ENCODE measurements at places on chromosomes 16 and 17. TPM values are rescaled to one million over a fixed set of nuclear protein-coding genes. Genes with fewer than 3 reads are reported as not detected.

PLEKHH3 gene
- 0.57 TPM for total RNA-seq

GRAPL gene
- 5.3 TPM for total RNA-seq

CHST4 gene
- total RNA-seq = not detected

DNA sequence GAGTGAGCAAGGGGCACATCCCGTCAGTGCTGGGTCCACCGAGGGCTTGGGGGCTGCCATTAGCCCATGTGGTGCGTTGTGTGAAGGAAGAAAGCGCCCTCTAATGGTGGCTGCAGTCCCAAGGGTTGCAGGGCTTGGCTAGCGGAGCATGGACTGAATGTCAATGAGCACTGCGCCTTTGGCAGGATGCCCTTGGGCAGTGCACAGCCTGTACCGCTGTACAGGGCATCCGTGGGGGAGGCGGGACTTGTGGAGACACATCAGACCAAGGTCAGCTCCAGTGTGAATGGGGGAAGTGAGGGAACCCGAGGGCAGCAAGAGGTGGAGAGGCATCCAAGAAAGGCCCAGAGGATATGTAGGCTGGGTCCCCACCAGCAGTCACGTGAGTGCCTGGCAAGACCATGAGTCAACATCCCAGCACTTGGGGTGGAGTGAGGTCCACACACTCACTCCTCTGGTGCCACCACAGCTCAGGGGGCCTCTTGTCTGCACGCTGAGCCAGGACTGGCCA, 75.5 kb upstream of the MED9 start:
- DNase-seq = no peak
- no peak overlapping the region for H3K27ac ChIP-seq
- H3K4me3 ChIP-seq = no peak overlapping the region
- no peaks in the 10 kb centered on the region for H3K36me3 ChIP-seq
- H3K27me3 ChIP-seq = peaks cover 8% of the 10 kb centered on the region

GRCh38 chr16:60727851-60728250, 1308.4 kb downstream of the CDH8 start:
- no peaks in the 10 kb centered on the region for H3K27me3 ChIP-seq
- no peak overlapping the region for H3K27ac ChIP-seq
- DNase-seq = no peak
- no peaks in the 10 kb centered on the region for H3K4me1 ChIP-seq
- no peaks in the 10 kb centered on the region for H3K36me3 ChIP-seq
- H3K4me3 ChIP-seq = no peak overlapping the region

- H3K27ac ChIP-seq = no peak overlapping the region
- no peak overlapping the region for H3K4me3 ChIP-seq
Measured at GRCh38 chr16:89593841-89594240, 18.3 kb downstream of the CPNE7 start.

Data from activated T-helper 2 cell treated with anti-CD3 and anti-CD28 coated beads, Interferon-gamma antibody, Interleukin-2, Interleukin-4, amounts not matched to agents 10 μg/mL and 5 μg/mL and 100 μg/mL, durations not matched to agents 14 hours and 24 hours and 36 hours (primary cell).